NCI-H2081 treated with DMSO at 0.1 percent for 48 hours (cell line): ENCODE measurements at places on chromosomes 4 and X.
A peak's percentile ranks its signal among the peaks of the same experiment; 100 is the strongest.

GRCh38 chrX:17964871-17965270 lies 103.8 kb upstream of the RAI2 start:
- DNase-seq = no peak

DNA sequence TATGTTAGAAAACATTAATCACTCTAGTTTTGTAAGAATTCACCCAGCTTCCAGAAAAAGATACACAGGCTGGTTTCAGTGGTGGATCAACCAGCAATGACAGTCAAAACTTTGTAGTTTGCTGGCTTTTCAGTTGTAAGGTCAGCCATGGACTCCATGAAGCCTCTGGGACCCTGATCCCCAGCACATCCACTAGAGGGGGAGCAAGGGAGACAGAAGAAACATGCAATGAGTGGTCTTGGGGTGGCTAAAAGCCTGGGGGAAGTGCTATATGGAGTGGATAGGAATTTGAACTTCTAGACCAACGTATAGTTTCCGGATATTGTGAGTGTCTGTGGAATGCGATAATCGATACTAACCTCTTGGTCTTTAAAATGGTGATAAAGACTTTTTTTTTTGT lies 72.7 kb downstream of the AFF2 start:
- DNase-seq = no peak

DNA sequence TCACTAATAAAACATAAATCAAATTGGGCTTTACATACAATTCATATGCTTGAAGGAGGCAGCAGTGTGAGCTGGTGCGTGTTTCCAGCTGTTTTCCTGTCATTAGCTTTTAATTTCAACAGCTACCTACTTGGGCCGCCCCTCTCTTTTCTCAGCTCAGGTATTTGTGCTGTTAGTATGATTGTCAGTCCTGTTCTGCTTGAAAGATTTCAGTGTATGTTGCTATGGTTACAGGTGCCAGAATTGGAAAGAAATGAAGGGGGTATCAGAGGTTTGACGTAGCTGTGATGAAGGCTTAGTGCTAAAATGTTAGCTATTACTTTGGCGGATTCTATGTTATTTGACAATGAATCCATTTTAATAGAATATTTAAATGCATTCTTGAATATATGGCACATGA lies 440.3 kb downstream of the ZIC3 start:
- DNase-seq = no peak

- no peak for DNase-seq
Measured at GRCh38 chr4:98126141-98126540, 17.1 kb downstream of the STPG2 start.

DNA sequence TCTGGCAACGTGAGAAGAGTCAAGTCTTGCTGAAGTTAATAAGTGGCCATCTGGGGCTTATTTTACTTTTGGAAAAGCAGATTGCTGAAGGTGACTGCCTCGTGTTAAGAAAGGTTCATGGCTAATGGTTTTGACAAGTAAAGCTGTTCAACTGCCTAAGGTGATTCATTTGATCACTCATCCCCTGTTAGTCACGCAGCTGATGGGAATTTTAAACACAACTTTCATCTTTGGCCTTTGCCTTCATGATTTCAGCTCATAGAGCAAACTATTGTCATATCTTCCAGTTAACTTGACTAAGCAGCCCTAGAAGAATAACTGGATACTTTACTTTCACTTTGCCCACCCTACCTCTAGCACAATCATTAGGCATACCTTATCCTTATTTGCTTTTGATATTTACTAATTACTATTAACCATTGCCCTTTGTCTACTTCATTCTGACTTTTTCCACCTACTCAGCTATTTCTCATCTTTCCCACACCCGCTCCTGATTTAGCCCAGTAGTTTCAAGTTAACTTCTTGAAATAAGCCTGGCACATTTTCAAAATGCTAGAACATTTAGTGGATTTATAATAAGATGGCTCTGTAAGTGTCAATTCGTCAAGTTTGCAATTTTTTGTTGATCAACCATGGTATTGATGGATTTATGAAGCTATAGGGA lies 170.6 kb upstream of the S100G start:
- DNase-seq = no peak

- DNase-seq = no peak
Measured at GRCh38 chr4:181858741-181859140, 384.5 kb upstream of the TENM3 start.

DNA sequence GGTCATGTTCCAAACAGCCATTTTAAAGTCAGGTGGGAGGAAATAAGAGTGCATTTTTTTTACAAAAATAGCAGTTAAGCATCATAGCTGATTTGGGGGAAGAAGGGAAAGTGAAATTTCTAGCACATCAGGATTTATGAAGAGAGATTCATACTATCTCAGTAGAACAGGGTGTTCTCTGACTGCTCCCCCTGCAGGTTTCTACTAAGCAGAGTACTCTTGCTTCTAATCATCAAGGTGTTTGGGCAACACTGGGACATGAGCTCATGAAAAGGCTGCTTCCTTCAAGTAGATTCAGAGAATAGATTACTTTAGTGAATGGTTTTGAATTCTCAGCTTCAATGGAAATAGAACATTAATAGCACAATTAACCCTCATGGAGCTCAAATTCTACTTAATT lies 591.4 kb upstream of the PCDH10 start:
- DNase-seq = no peak

- no peak for DNase-seq
Measured at GRCh38 chr4:8095956-8096689, 62.5 kb downstream of the ABLIM2 start.

DNA sequence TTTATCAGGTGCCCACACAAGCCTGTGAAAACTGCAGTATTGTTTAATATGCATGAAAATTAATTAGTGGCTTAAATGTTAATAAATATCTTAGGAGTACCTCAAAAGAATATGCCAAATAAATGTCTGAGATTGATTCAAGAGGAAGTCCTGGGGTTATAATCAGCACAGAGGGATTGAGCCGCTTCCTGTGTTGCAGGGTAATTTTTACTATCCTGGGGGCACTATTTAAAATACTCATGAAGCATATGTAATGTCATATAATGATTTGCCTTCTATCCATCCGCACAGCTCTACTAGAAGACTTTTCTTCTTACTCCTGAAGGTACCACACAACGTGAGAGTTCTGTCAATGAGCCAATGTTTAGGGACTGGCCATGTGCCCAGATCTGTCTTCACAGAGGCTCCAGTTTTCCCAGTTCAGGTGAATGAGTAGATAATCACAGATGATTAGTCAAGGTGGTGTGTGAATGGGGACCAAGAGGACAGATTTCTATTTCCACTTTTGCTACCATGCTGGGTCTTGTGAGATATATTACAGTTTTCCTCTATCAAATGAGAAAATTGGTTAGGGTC lies 233.3 kb downstream of the USP46 start:
- DNase-seq = peak; percentile 84

- DNase-seq = no peak
Measured at GRCh38 chrX:121569609-121570008, 522.2 kb downstream of the GLUD2 start.

DNA sequence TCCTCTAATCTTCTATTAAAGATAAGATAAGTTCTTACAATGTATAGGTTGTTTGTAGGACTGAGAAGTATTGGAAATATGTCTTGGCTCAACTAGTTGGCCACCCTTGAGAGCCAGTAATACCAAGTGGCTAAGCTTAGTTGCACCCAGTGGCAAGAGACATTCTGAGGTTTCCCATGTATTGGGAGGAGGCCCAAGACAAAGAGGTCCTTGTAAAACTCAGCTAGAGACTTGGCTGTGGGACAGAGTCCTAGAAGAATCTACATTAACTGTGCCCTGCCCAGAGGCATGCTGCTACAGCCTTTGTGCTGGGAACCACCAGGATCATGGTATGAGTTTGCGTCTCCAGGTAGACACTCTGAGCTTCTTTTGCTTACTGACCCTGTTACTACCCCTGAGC lies 41.9 kb upstream of the SLC4A4 start:
- DNase-seq = no peak

DNA sequence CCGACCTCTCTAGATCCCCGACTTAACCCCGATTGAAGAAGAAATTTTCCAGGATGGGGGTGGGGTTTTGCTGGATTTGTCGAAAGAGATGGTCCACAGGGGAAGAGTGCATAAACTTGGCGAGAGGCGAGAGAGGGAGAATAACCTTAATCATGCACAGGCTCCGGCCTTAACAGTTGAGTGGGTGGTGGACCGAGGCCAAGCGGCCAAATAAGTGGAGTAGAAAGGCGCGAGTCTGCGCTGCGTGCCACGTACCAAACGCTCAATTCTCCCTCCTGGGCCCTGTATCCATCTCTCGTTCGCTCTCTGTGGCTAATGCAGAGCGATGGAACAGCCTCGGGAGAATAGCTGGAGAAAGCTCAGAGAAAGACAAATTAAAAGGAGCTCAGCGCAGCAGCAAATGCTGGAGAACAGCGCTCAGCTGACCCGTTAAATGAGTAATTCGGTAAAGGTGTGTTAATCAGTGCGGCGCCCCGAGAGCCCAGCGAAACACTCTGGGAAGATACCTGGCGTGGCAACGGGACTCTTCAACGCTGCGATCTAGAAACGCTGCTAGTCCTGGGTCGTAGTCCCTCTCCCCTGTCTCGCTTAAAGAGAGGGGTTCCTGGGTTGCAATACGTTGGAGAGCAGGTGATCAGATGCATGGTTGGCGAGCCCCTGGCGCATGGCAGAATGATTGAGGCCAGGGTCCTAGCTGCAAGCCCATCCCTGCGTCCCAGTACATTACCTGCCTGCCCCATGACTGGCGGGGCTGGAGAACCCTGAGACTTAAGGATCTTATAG lies 887 bp upstream of the IL1RAPL2 start:
- DNase-seq = no peak

DNA sequence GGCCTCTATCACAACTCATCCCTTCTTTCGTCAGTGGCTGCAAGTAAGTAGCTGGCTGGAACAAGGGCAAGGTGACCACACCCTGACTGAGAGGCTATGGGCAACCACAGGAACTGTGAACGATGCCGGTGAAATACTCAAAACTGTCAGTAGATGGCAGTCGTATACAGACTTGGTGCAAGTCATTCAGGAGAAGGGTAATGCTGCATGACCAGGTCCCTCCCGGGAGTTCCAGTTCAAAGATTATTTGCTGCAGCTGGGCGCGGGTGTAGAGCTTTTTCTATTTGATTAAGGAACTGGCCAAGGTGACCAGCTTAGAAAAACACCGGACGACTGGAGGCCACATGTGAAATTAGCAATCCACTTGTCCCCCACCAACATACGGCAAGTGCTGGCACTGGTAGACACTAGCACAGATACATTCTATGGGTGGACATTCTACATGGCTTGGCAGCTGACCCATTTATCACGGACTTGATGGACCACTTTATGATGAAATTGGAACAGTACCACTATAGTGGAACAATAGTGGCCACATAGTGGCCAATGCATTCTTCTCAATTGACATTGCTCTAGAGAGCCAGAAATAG lies 726.6 kb downstream of the TRAM1L1 start:
- DNase-seq = no peak

DNA sequence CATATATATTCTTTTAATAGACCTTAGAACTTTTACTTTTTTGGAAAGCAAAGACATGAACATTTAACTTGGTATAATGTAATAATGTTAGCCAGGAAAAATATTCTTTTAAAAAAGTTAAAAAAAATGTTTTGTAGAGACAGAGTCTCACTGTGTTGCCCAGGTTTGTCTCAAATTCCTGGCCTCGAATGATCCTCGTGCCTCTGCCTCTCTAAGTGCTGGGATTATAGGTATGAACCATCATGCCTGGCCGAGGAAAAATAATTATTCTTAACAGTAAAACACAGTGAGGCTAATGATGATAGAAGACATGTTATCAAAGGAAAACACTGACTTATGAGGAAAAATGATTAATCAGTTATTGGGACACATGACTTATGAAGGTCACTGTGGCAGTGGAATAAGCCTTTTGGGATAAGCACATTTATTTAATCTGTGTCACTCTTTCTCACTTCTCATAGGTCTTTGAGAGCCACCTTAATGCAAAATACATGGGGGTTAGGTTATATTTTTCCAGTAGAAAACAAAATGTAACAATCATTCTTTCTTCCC lies 6.0 kb upstream of the BMP2K start:
- no peak for DNase-seq

DNA sequence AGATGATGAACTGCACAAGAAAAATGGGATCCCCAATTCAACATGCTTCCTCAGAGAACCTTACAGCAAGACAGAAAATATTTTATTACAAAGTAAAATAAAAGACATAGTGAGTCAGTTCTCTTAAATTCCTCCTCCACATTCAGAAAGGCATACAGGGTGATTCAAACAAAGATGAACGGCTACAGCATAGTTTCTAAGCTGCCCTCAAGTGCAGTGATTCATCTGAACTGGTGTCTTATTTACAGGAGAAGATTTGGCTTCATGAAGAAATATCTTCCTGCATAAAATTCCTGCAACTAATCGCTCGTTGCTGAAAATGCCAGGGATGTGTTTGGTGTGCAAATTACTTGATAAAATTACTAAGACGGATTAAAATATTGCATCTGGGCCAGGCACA lies 103.6 kb downstream of the PRKX start:
- no peak for DNase-seq

DNA sequence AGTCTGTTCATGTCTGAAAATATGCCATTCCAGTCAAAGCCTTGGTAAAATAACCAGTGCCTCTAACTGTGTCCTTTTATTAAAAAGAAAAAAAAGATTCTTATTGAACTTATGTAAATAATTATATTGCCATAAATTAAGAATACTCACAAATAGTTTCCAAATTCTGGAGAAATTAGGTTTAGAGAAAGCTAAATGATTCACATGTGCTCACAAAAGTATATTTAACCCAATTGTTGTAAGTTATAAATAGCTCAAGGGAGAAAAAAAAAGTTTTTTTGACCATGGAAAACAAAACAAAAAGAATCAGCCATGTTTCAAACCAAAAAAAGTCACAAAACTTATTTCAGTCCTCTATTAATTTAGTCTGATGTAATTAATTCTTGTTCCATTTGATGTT lies 25.3 kb upstream of the HERC6 start:
- DNase-seq = no peak

- DNase-seq = no peak
Measured at GRCh38 chr4:94216394-94216793, 8.7 kb downstream of the SMARCAD1 start.

DNA sequence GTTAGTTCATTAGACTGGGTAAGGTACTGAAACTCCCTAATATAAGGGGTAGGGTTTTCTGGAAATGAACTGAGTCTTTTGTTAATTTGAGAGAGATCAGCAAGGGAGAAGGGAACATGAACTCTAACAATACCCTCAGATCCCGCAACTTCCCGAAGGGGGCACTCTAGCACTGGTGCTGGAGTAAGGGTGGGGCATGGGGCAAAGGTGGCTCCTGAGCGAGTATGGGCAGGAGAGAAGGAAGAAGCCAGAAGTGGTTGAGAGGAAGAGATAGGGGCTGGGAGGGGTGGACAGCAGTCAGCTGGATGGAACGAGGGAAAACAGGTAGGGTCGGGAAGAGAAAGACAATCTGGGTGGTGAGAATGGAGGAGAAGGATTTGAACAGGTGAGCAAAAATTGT lies 183.2 kb upstream of the MAGEE2 start:
- no peak for DNase-seq

DNA sequence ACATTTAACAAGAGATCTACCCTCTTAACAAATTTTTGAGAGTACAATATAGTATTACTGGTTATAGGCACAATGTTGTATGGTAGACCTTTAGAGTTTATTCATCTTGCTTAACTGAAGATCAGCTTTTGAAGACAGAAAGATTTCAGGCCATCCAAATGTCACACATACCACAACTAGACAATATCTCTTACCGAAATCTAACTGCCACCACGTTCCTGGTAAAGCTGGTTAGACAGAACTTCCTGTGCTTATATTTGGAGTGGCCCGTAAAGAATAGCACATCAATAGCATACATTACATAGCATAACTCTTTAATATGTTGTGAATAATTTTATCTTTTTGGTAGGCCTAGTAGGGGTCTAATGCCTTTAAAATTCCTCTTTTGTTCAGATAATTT lies 29.8 kb upstream of the ARHGEF6 start:
- DNase-seq = no peak
